ENCODE measurements at places on chromosomes 4 and X.

DNA sequence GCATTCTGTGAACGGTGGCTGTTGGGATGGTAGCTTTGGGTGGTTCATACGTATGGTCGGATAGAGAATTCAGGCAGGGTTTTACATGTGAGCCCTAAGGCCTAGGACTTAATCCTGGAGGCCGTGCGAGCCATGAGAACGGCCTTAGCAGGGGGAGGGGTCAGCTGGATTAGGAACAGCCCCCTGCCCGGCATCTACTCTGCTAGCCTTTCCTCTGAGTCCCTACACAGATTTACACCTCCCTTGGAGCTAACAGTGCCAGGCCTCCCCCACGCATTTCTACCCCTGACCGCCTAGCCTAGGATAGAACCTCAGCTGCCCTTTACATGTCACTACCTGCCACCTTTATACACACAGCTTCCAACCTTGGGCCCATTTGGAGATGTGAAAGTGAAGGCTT lies 7.1 kb downstream of the PRAF2 start:
- no peak for DNase-seq

- peak; percentile 54 for DNase-seq
These were observed 53.9 kb upstream of the RPS6KA3 start for GRCh38 chrX:20320461-20321159.

- DNase-seq, result no peak
These were observed 64.4 kb downstream of the DLG3 start for GRCh38 chrX:70509078-70509477.

DNA sequence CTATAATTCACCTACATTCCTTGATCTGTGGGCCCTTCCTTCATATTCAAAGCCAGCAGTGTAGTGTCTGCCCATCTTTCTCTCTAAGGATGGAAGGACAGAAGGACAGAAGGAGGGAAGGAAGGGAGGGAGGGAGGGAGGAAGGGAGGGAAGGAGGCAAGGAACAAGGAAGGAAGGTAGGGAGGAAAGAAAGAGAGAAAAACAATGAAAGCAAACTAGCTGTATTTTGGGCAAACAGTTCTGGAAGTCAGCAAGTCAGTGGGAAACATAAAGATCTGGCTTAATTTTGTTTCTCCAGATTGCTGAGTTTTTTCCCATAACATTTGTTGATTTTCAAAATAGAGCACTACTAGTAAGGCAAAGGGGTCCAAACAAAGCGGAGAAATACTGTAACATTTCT lies 555.2 kb upstream of the EPHA5 start:
- no peak for DNase-seq
